ENCODE measurements at places on chromosomes 1 and 21. TPM values are rescaled to one million over a fixed set of nuclear protein-coding genes. Genes with fewer than 3 reads are reported as not detected.

GRCh38 chr1:206429421-206429820, 40.9 kb upstream of the IKBKE start:
- no peak for DNase-seq

Gene NDUFS2
- 67.5 TPM for total RNA-seq

- DNase-seq, result no peak
These were observed 2.4 kb upstream of the ELF3 start for GRCh38 chr1:202007805-202008489.

GRCh38 chr1:157315544-157315943, 177.3 kb upstream of the ETV3 start:
- no peak for DNase-seq

DNA sequence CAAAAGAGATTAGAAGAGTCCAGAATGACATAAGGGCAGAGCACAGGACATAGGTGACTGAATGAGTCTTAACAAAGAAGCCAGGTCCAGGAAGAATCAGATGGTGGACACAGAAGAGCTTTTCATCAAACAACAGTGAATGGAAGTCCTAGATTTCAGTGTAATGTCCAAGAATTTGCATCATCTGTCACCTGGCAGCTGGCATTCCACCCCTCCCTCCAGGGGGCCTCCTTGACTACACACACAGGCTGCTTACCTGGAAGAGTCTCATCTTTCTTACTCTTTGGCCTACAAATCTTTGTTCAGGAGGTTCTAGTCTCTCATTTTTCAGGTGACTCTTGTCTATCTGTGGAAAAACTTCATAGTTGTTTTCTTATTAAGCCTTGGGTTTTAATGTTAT, 36.2 kb downstream of the GORAB start:
- no peak for DNase-seq

DNA sequence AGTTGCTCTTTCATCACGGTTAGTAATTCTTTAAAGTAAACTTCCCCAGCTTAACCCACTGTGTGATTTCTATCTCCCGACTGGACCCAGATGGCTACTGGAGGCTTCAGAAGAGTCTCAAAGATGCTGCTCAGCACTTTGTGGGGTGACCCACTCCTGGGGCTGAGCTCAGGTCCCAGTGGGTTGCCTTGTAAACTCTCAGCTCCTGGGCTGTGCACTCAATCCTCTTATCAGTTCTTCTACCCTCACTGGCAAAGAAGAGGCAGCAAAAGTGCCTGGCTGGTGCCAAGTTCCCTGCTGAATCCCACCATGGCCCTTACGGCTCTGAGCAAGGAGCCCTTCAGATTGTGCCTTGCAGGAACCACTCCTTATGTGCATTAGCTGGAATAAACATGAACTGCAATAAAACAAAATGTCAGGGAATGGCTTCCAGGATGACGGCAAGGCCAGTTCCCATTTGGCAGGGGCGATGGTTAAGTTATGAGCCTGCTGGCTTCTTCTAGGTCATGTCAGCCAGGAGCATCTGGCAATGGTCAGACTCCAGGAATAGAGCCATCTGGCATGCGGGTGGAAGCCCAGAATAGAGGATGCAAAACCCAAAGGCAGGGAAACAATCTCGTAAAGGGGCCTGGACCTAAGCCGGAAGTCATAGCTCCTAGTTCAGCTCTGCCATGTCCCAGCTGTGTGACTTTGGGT, 6.8 kb downstream of the MYOC start:
- DNase-seq, result no peak

Gene LYPD8
- total RNA-seq, result not detected

- no peak for DNase-seq
These were observed 36.0 kb upstream of the LPAR3 start for GRCh38 chr1:84928979-84929378.

- no peak for DNase-seq
These were observed 162.9 kb downstream of the PLPP3 start for GRCh38 chr1:56416495-56416894.

All from CD4-positive, CD25-positive, alpha-beta regulatory T cell (primary cell).